Fibroblast of the aortic adventitia (primary cell): ENCODE measurements at places on chromosomes 6 and 20. TPM values are rescaled to one million over a fixed set of nuclear protein-coding genes. Genes with fewer than 3 reads are reported as not detected.
A peak's percentile ranks its signal among the peaks of the same experiment; 100 is the strongest.

DNA sequence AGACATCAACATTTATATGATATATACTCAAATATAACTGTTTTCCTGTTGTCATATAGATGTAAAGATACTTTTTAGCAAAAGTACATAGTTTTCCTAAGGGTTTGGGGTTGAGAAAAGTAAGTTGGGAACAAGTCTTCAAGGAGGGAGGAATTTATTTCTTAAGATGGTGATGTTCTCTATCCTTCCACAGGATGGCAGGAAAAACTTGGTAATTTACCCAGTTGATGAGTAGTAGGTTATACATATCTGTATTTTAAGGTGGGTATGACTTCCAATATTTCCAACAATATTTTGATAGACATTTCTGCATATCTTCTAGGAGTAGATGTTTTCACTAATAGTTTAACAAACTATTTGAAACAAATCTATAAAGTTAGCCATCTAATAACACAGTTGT is 254.4 kb downstream of the RIMS1 start:
- peak; percentile 3 for DNase-seq

DNA sequence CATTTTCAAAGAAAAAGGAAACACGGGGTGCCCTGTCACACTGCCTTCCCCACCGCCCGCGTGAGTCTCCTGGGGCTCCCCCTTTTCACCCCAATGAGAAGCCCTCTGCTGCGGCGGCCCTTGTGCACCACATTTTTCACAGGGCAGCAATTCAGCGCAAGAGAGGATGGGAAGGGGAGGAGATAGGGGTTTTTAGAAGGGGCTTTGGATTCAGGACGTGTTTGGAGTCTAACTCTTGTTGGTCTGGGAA is 726 bp upstream of the ARFGEF3 start:
- no peak for DNase-seq

The TNNC2 gene
- 0.45 and 1.8 TPM in 2 replicates for total RNA-seq

DNA sequence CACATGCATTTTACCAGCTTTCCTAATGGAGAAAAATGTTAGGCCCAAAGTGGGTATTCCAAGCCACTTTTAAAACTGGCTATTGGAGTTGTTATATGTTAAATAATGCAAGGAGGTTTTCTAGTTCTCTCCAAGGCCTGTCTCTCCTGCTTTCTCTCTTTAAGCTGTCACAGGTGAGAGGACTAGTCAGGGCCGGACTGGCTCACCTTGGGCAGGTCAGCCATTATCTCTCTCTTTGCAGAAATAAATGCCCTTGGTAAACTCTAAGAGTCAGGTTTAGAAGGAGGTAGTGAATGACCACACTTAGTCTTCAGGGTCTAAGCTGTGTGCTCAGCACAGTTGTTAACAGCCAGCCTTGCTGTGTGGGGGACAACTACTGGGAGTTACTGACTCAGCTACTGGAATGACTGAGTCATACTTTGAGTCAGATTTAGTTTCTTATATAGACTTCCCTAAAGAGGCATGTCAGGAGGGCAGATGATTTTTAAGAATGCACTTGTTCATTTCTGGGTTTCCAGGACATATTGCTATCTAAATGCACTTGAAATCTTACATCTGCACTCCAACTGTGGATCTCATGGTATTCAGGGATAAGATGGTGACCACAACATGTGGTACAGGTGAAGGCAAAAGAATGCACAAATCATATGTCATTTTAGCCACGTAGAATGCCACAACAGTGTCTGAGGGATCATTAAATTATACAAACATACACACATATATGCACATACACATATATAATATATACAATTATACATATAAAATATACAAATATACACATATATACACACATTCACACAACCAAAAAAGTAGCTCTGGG is 719.4 kb downstream of the EPM2A start:
- peak; percentile 87 for DNase-seq

DNA sequence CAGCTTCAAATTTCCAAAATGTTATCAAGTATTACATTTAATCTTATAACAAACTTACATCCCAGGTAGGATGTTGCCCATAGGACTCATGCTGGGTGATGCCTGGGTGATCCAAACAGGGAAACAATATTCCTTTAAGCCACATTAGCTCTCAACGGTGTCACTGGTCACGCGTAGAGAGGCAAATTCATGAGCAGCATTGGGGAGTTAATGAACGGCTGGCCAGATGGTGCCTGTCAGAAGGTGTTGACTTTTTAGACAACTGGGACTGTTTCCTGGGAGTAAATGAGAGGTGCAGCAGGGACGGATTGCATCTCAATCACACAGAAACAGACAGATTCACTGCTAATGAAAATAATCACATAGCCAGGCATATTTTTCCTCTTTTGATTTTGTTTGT is 83.3 kb upstream of the ID4 start:
- DNase-seq: no peak

The FAM83B gene
- total RNA-seq: 0.09 TPM in 1 of 2 replicates, not detected in the other

The DAAM2 gene
- total RNA-seq: 3.4 and 11.5 TPM in 2 replicates
